ENCODE measurements at places on chromosomes 7 and 10. TPM values are rescaled to one million over a fixed set of nuclear protein-coding genes. Genes with fewer than 3 reads are reported as not detected.

Gene GSAP
- 13.0 TPM for total RNA-seq

Gene CD36
- 22.8 TPM for total RNA-seq

Gene C10orf62
- 0.36 TPM for total RNA-seq

Gene EBF3
- 35.4 TPM for total RNA-seq

GRCh38 chr10:102519246-102519825 is 15.6 kb downstream of the SUFU start:
- no peak for DNase-seq

GRCh38 chr10:68595513-68595912 is 35.4 kb downstream of the TET1 start:
- no peak for DNase-seq

Data from osteoblast (primary cell).